Kidney epithelial cell (primary cell): ENCODE measurements at places on chromosomes 2 and 18. TPM values are rescaled to one million over a fixed set of nuclear protein-coding genes. Genes with fewer than 3 reads are reported as not detected.
A peak's percentile ranks its signal among the peaks of the same experiment; 100 is the strongest.

Gene GNLY
- total RNA-seq, result not detected in 2 replicates

Gene AOX1
- 0.68 and 0.88 TPM in 2 replicates for total RNA-seq

DNA sequence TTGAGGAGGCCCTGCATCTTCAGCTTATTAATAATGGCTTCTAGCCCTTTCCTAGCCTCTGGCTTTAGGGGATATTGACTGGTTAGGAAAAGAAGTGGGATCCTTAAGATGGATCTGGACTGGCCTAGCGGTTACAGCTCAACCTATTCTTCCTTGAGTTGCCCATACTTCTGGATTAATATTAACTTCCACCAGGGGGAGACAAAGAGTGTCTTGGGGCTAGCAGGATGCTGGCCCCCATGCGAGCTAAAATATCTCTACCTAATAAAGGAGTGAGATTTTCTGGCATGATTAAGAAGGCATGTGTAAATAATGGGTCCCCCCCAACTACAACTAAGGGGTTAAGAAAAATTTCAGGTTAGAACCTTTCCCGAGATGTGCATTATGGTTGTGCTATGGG, 23.2 kb upstream of the PLA2R1 start:
- DNase-seq, result no peak

DNA sequence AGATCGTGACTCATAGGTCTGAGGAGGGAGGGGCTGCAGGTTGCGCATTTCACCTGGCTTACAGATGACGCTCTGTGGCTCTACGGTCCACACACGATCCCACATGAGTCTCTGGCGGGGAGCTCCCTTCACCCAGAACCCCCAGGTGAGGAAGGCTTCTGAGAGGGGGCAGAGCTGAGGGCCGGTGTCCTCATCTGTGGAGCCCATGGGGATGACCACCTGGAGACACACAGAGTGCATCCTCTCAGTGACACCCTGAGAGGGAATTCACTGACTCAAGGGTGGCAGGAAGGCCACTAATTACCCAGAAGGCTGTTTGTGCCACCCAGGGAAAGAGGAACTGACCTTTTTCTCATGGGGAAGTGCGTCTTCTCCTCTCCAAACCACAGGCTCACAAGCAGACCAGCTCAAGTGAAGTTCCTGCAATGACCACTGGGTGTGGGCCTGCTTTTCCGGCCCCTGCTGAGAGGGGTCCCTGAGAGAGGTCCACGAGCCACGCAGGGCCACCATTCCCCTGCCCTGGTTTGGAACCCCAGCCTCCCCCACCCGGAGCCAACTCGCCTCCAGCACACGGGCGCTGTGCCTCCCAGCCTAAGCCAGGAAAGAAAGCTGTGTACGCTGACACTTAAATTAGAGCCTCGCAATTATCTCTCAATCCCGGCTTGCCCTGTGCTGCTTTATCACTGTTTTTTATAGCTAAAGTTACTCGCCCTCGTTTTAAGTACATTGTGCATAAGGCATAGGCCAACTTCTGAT, 114.1 kb downstream of the BCL11A start:
- DNase-seq, result no peak

DNA sequence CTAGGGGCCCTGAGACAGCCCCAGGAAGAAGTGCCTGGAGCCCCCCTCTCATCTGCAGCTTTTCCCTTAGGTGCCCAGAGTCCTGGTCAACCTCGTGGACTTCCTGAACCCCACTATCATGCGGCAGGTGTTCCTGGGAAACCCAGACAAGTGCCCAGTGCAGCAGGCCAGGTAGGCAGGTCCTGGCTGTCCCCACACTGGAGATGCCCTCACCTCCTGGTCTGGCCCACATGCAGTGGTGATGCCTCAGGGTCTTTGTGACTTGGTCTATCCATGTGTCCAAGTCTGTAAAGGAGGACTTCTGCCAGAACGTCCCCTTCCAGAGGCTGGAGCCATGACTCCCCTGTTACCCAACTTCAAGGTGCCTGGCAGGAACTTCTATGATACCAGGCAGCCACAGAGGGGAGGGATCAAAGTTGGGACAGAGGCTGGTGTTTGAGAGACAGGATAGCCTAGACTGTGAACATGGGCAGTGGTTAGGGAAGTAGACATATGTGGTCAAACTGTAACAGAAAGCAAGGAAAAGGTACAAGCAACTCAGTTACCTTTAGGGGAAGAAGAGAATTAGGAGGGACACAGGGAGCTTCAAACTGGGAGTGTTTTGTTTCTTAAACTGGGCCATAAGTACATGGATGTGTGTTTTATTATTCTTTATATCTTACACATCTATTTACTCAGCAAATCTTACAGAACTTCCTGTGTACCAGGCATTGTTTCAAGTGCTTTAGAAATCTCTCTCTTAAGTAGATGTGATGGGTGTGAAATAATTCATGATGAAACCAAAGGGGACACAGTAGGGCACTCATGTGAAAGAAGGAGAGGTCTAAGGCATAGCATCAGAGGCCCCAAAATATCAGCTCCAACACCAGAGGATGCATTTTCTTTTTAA, 107.1 kb downstream of the PLB1 start:
- no peak for DNase-seq

GRCh38 chr2:46666754-46667153, 187.4 kb downstream of the TMEM247 start:
- no peak for DNase-seq

GRCh38 chr18:830315-830901, 18.4 kb upstream of the YES1 start:
- DNase-seq, result no peak

DNA sequence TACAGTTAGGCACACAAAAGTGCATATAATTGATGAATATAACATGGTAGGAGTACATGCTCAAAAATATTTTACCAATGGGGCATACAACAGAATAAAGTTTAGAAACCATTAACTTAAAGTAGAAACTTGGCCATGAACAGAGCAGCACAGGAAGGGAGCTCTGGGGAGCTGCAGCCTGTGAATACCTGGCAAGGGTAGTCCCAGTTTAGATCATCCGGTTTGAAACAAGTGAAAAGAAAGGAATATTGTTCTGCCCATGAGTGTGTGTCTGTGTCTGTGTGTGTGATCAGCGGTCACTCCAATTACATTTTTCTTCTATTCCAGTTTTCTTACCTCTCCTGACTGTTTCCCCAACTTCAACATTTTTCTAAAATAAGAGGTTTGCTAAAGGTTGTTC, 233.0 kb downstream of the ALK start:
- DNase-seq, result no peak

DNA sequence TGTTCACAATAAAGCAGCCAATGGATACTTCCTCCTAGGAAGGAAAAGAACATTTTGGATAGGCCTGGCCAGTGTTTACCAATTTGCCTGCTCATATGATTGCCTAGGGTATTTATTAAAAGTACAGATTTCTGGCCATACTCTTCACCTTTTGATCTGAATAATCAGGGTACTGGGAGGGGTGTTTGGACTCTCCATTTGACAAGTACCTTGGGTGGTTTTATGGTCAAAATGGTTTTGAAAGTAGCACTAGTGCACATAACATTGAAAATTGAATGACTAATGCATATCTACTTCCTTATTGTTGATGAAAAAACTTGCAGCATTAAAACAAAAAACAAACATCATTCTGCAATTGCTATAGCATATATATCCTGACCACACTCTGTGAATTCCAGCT, 333.3 kb upstream of the CDH2 start:
- DNase-seq, result no peak

DNA sequence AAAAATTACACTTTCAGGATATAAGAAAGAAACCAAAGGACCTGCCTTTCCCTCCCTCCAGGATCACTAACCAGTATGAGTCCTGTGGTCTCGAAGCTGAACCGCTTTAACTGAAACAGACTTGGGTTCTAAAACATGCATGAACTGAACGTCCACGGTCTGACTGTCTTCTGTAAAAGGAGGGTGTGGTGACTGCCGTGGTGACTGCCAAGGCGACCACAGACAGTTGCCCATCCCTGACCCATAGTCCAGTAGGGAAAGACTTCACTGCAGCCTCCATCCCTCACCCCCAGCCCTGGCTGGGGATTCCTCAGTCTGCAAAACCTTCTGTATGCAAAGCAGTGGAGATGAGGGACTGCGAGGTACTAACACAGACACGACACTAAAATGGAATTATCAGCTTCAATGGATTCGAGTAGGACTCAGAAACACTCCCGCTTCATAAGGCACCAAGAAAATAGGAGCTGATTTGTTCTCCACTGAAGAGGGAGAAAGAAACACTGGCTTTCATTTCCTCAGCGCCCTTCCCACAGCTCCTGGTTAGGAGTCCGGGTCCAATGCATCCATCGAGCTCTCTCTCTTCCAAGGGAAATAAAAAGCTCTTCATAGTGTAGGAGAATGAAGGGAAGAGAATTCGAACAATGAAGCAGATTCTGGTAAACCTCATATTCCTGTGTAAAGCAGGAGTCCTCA, 197.2 kb downstream of the HDAC4 start:
- DNase-seq, result no peak

DNA sequence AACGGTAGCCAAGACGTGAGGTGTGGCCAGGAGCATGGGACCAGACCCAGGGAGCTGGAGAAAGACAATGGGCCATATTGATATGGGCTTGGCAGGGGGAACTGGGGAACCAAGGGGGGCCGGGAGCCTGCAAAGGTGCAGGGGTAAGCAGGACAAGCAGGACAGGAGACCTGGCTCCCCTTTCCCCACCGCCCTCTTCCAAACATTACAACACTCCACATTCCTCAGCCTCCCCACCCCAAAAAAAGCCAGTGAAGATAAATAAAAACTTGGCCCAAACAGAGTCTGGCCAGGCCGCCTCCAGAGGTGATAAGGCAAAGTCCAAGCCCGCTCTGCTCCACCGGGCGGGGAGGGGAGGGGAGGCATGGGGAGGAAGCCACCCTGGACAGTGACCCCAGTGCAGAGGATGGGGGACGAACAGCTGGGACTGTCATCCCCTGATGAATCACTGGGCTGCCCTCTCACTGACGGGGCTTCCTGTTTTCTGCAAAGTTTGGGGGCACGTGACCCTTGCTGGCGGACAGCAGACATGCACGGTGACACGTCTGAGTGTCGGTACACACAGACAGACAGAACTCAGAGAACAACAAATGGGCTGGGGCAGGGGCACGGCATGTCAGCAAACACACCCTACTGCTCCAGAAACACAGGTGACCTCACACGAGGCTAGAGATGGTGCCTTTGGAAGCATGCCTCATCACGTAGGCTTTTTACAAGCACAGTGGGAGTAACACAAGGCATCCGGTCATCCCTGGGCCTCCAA, 100.2 kb downstream of the TNS1 start:
- DNase-seq, result peak; percentile 37

GRCh38 chr2:110969696-110970095, 151.0 kb upstream of the BCL2L11 start:
- no peak for DNase-seq

DNA sequence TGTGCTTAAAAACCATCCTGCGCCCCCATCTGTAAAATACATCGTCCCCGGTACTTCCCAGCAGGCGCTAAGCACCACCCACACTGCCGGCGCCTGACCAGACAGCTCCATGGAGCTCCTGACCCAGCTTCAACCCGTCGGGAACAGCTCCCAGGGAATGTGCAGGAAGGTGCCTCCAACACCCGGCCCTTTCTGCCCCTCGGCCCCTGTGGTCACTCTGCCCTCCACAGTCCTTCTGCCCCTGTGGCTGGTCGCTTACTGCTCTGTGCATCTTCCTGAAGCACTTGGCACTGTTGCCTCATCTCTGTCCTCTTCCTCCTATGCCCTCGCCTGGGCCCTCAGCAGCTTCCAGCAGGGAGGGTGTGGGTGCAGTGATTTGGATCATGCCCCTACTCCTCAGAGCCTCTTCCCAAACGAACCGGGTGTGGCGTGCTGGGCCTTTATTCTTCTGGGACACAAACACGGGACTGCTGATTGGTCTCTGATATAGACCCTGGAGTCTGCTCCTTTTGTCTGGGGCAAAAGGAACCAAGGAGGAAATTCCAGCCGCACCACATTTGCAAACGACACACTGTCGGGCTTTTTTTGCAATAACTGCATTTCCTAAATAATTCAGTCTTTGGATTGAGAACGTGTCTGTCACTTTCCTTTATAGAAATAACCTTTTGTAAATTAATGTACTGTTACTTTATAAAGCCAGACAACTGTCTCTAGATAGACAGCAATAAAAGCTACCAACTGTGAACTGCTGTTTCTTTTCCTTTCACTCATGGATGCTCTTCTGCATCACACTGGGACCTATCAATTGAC, 65.9 kb downstream of the ADI1 start:
- DNase-seq, result no peak

DNA sequence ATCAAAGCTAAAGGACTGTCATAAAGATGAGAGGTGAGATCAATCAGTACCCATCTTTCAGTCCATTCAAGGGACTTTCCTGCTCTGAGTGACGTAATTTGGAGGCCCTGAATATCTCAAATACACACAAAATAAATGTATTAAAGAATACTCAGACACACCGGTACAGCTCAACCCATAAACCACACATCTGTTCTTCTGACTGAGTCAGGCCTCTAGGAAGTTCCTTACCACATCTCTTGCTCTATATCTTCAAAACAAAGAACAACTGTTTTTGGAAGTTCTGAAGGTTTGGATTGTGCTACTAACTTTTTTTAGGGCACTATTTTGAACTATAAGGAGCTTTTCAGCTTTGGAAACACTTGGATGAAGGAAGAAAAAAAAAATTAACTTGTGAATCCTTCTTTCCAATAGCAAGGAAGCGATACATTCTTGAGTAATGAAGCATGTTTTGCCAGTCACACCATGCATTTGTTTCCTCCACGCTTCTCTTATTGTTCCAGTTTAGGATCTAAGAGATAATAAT, 866.5 kb upstream of the VRK2 start:
- DNase-seq, result peak; percentile 29

- DNase-seq, result no peak
Observed at GRCh38 chr2:63078852-63079606, 28.4 kb downstream of the OTX1 start.

DNA sequence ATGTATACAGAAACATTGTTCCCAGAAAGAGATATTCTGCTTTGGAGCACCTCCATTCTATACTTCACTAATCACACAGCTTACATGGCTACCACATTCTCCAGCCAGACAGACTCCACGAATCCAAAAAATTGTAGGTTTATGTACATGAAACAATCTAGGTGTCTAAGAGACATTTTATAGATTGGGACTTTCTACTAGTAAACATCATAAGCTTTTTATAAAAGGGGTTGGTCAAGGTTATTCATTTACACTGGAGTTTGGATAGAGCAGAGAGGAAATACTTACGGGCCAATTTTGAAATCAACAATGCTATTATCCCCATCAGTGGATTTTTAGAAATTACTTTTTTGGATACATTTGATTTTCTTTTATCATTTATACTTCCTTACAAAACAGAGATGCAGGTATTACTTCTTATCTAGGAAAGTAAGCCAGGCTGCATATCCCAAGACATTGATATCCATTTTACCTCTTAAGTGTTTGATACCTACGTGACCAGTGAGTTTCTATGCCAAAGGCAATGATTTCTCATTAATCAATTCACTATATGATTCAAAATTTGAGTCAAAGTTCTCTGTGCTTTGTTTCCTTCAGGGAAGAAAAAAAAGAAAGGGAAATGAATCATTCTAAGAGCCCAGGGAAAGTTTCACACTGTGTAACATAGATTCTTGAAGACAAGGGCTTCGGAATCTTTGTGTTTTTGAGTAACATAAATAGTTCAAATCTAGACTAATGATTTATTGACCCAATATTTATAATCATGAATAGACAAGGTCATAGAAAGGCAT, 140.5 kb downstream of the PTH2R start:
- no peak for DNase-seq

- no peak for DNase-seq
Observed at GRCh38 chr2:105320651-105321215, 8.8 kb downstream of the TGFBRAP1 start.

GRCh38 chr2:229060147-229060546, 210.9 kb downstream of the PID1 start:
- no peak for DNase-seq

GRCh38 chr2:226300196-226300886, 499.3 kb downstream of the IRS1 start:
- DNase-seq, result no peak

GRCh38 chr2:64731746-64732145, 78.0 kb upstream of the SERTAD2 start:
- no peak for DNase-seq
